ENCODE measurements at places on chromosomes 1 and 21.

- no peak for DNase-seq
These were observed 246.3 kb downstream of the FGGY start for GRCh38 chr1:59543211-59543668.

- DNase-seq = no peak
These were observed 182.4 kb downstream of the SMYD3 start for GRCh38 chr1:246324711-246325110.

GRCh38 chr1:39859859-39860812, 23.2 kb downstream of the TRIT1 start:
- DNase-seq = no peak

DNA sequence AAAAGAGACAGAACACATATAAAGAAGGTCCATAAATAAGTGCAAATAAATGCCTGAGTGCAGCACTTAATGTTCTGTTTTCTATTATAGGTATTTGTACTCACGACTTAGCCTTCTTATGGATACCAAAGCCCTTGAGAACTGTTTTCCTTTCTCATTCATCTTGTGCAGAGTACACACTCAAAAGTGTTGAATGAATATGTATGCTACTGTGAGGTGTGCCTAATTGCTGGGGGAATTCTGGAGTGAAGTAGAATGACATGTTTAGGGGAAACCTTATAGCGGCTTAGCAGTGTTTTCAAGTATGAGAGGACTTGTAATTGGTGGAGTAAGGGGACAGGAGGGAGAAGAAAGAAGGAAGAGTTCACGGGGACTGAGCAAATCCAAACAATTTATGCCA, 157.6 kb downstream of the CACNA1E start:
- no peak for DNase-seq

GRCh38 chr1:200336101-200336845, 73.6 kb downstream of the ZNF281 start:
- no peak for DNase-seq

- no peak for DNase-seq
These were observed 4.8 kb upstream of the CAMSAP2 start for GRCh38 chr1:200733907-200734306.

- no peak for DNase-seq
These were observed 52.4 kb downstream of the NAV1 start for GRCh38 chr1:201591348-201591747.

DNA sequence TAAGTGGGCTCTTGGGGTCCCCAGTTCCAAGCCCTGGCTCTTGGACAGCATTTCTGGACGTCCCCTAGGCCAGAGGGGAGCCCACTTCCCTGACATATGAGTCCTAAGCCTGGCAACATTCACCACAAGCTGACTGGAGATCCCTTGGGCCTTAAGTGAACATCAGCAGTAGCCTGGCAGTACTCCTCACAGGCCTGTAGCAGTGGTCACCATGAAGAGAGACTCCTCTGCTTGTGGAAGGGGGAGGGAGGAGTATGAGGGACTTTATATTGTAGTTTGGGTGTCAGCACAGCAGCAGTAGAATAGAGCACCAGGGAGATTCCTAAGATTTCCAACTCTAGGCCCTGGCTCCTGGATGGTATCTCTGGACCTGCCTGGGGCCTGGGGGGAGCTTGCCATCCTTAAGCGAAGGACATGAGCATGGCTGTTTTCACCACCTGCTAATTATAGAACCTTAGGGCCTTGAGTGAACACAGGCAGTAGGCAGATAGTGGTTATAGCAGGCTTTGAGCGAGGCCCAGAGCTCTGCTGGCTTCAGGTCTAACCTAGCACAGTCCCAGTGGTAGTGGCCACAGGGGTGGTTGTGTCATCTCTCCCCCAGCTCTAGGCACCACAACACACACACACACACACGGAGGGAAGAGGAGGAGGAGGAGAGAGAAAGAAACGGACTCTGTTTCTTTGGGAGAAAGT, 71.4 kb upstream of the APOBEC4 start:
- DNase-seq = no peak

DNA sequence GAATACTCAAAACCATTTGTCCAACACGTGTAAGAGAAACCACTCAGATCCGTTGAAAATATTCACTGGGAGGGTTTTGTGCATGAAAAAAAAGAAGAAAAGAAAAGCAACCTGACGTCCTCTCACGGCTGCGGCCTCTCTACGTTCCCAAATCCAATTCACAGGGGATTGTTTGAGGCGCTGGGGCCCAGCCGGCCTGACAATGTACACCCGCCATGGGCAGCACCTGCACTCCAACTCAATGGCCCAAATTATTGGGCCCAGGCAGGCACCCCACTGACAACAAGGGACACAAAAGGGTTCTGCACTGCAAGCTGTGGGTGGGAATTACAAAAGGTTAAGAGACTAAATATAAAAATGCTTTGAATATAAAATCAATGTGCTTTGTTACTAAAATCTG, 41.5 kb downstream of the MORN1 start:
- no peak for DNase-seq

- DNase-seq = no peak
These were observed 177.6 kb downstream of the GABPA start for GRCh38 chr21:25912402-25912746.

DNA sequence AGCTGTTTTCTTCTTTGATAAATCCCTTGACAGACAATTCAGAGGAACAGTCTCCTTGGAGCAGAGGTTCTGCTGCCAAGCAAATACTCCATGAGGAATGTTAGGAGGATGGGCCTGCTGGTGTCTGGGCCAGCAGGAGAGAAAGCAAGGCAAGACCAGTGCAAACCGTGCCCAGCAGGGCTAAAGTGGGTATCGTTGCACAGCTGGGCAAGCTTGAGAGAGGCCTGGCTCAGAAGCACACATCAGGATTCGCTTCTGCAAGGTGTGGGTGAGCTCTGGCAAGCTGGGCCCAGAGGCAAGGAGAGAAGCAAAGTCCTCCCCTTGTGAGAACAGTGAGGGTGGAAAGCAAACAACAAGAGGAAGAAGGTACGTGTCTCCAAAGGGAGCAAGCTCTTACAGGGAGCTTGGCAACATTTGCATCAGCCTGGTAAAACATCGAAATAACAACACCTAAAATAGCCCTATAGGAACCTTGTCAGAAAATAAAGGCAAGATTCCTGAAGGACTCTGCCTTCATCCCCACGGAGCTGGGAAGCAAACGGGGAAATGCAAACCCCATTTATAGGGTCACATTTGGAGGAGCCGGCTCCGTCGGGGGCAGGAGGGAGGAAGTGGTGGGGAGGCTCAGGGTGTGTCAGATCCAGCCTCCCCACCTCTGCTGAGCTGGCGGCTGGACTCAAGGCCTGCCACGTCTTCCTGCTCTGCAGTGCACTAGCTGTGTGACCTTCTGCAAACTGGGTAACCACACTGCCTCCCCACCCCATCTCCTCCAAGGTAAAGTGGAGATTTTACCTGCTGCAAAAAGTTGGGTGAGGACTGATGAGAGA, 62.3 kb upstream of the HIVEP3 start:
- DNase-seq = no peak

GRCh38 chr1:168288311-168289052, 7.8 kb downstream of the TBX19 start:
- DNase-seq = no peak

DNA sequence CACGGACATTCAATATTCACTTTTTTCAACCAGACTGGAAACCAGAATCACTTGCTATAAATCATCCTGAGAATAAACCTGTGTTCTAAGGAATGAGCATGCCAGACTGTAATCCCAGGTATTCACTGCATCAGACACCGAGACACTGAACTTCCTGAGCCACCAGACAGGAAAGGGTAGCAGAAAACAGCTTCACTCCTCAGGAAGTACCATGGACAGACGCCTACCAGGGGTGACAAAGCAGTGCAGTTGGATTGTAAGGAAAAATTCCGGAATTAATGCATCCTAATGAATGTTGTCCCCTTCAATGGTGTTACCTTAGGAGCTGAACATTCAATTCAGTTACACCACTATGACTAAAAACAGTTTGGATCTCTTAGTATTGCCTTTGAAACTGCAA, 156.1 kb downstream of the PIGK start:
- no peak for DNase-seq

GRCh38 chr1:24454673-24455072, 39.1 kb downstream of the NIPAL3 start:
- no peak for DNase-seq

- DNase-seq = no peak
These were observed 187.7 kb downstream of the TRABD2B start for GRCh38 chr1:47809301-47810084.

GRCh38 chr21:32423320-32424190, 11.0 kb downstream of the EVA1C start:
- DNase-seq = no peak

GRCh38 chr1:202237052-202237451, 43.5 kb downstream of the LGR6 start:
- DNase-seq = peak; percentile 67

DNA sequence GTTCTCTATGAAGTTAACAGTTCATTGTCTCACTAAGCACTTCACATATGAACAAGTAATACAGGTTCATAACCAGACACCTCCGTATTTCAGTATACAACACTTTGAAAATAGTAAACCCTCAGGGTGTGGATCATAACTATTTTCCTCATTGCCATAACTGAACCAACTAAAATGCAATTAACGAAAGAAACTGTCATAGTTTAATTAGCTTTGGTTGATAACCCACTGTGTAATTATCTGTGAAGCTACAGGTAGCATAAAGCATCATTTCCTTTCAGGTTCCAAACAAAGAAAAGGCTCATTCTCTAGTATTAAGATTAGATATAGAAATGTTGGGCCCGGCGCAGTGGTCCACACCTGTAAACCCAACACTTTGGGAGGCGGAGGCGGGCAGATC, 58.5 kb downstream of the EIF4G3 start:
- no peak for DNase-seq

DNA sequence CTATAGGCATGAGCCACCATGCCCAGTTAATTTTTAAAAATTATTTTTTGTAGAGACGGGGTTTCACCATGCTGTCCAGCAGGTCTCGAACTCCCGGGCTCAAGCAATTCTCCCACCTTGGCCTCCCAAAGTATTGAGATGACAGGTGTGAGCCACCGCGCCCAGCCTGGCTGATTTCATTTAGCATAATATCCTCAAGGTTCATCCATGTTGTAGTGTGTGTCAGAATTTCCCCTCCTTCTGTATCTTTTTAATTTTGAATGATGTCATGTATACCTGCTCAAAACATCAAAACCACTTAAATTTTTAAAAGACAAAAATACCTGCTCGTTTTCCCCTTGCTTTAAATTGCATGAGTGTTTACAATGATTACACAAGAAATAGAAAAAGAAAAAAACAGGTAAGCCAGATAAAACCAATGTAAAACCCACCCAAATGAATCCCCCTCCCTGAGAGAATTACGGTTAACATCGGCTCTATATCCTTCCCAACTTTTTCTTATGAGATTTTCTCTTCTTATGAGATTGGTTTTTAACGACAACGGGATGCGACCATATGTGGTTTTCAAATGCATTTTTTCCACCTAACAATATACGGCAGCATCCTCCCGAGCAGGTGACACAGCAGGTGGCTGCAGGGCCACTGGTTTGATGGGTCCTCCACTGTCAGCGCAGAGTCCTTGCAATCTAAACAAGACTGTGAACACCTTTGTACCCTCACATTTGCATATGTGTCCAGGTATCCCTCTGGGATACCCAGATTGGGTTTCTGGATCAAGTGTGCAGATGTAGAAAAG, 22.1 kb downstream of the IFFO2 start:
- DNase-seq = no peak

GRCh38 chr1:160548960-160549664, 26.1 kb upstream of the SLAMF6 start:
- DNase-seq = no peak

DNA sequence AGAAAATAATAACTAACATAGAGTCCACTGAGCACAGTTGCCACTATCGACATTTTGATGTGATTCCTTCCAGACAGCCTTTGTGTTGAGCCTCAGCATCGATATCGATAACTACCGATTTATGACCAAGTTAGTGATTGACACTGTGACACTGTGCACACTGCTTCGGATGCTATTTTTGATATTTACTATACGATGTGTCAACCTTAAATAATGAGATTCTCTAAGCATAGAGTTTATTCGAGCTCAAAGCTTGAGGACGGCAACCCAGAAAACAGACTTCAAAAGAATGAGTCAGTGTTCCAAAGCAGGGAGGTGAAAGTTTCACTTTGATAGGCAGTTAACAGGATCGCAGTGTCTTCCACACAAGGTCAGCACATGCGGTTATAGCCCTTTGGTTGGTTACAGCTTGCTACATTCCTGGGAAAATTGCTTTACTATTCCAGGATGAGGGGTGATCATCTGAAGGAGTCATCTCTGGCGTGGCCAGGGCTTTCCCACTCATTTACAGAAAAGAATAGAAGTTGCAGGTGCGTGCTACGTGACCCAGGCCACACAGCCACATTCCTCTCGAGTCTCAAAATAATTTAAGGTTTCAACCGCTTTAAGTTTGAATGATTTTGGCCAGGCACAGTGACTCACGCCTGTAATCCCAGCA, 53.6 kb upstream of the EFHD2 start:
- DNase-seq = no peak

- no peak for DNase-seq
These were observed 644.2 kb upstream of the PLXNA2 start for GRCh38 chr1:208888376-208888775.

DNA sequence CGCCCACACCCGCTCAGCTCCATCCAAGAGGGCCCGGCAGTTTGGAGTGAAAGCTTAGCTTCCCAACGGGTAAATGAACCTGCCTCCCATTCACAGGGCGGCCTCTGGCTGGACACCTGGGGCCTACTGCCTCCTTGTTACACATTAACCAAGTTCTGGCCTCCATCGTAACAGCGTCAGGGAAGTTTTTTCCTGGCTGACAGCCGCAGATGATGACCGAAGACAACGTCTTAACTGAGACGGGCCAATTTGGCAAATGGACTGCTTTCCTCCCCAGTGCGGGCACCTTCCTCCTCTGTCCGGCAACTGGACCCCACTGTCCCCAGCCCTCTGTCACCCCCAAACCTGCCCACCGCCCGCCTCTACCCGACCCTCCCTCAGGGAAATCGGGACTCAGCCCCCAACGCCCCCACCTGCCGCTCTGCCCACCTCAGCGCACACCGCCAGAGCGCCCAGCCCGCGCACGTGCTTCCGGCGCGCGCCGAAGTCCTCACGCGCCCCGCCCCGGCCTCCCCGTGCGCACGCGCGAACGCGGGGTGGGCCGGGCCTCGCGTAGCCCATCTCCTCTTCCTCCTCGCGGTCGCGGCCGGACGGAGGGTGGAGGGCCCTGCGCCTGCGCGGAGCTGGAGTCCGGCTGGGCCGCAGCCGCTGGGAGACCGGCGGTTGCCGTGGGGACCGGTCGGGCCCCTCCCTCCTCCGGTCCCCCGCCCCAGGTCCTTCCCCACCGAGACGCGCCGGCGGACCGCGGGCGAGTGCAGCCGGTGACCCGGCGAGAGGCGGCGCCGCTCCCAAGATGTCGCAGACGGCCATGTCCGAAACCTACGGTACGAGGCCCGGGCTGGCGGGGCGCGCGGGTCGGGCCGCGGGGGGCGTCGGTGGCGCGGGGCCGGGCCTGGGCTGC, at the start of gene RAB4A:
Gene RAB4A (plus strand): TSS at position 565 of the 901 bp plus-strand sequence. CDS start 229 bp downstream, at position 794.
- DNase-seq = peak; percentile 76

- no peak for DNase-seq
These were observed 48.3 kb downstream of the ECE1 start for GRCh38 chr1:21241771-21242581.

DNA sequence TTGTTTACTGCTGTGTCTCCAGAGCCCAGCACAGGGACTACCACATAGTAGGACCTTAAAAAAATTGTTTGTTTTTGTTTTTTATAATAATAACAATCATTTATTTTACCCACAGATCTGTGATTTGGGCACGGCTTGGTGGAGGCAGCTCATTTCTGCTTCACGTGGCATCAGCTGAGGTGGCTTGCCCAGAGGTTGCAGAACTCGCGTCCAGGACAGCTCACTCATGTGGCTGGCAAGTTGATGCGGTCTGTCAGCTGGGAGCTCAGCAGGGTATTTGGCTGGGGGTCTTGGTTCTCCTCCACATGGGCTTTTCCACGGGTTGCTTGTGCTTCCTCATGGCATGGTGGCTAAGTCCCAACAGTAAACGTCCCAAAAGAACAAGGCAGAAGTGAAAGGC, 2.9 kb upstream of the SYNC start:
- no peak for DNase-seq

All from stimulated activated effector memory CD8-positive, alpha-beta T cell treated with anti-CD3 and anti-CD28 coated beads, Interleukin-12 subunit alpha, Interleukin-12 subunit beta, amount 100 ng/mL, for 72 hours (primary cell).